ENCODE measurements at places on chromosomes 2 and 18.

DNA sequence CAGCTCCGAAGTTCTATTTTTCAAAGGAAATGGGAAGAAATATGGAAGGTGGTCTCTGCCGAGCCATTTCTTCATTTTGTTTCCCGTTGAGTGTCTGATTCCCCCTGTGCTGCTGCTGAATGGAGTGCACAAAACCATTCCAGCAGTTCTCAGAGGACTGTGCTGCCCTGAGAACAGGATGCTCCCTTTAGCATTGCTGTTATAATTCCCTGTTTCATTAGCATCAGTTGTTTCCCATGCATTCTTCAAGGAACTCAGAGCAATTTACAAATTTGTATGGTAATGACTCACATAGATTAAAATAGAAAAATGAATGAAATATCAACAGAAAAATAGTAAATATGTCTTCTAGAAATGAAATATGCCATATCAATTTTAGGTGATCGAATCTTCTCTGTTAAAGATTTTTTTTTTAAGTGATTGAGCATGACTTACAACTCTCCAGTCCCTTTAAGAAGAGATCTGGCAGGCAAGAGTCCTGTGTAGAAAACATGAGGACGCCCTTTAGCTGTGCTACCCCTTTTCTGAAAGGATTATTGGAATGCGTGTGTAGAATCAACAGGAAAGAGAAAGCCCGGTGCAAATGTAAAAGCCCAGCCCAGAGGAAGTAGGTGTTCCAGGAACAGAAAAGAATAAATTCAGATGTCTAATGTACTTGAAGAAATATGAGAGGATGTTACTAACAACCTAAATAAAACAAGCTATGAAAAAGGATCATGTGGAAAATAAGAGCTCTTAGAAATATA, 118.5 kb downstream of the ATP9B start:
- DNase-seq: no peak

DNA sequence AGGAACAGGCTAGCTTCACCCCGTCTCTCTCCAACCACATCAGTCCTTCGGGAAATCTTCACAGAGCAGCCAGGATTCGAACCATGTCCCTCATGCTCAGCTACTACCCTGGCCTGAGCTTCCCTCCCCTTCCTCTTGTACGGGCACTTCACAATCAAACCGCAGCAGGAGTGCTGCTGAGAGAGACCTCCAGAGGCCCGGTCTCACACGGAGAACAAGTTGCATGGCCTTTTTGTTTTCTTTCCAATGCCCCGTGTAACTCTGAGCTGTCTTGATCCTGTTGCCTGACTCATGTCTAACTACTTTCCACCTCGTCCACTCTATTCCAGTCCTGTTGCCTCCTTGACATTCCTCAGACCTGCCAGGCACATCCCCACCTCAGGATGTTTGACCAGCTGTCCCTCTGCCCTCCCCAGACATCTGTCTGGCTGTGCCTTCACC, 25.4 kb downstream of the FBLN7 start:
- no peak for DNase-seq

- DNase-seq: no peak
Observed at GRCh38 chr2:3386448-3386958, 7.0 kb downstream of the TRAPPC12 start.

GRCh38 chr2:176496761-176497160, 227.5 kb downstream of the MTX2 start:
- DNase-seq: no peak

GRCh38 chr18:46322411-46322891, 218.3 kb downstream of the HAUS1 start:
- peak; percentile 67 for DNase-seq

DNA sequence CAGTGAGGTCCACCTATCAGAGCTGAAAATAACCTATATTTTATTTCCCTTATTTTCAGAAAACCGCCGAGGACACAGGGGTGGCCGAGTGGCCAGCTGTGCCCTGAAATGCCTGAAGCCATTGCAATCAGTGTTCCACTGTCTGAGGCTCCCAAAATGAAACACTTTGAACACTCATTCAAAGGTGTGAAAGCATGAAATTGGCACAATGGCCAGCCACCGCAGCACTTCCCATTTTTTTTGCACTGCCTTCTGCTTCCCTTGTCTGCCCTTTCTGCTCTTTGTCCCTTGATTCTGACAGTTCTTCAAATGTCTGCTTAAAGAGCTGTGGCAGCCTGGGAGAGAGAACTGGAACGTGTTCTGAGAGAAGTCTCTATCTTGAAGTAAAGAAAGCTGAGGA, 1127.5 kb upstream of the CELF4 start:
- no peak for DNase-seq

DNA sequence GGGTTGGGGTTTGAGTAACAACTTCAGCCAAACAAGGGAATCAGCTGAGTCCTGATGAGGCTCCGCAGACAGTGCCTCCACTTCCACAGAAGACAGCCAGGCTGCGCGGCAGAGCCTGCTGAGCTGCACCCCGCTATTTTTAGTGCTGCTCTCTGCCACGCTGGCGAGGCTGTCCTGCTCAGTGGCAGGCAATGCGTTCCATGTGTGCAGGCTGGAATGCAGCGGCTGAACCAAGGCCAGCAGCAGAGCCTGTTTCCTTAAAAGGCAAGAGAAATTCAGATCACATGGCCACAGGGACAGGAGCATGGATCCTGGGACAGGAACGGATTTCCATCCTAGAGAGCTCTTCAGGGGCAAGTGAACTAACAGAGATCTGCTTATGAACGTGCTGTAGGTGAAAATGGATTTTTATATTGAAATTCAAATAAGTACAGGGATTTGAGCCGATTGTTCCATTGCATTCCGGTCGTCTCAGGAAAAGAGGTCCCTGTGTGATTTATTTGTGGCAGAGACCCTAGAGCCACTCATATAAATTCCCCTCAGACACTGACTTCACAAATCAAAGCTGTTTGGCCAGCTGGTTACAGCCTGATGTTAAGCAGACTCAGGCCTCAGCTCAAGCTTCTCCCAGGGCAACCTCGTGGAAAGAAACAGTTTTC, 98.7 kb downstream of the COL6A3 start:
- peak; percentile 39 for DNase-seq

GRCh38 chr2:173584676-173585458, 230.2 kb downstream of the CDCA7 start:
- DNase-seq: no peak

DNA sequence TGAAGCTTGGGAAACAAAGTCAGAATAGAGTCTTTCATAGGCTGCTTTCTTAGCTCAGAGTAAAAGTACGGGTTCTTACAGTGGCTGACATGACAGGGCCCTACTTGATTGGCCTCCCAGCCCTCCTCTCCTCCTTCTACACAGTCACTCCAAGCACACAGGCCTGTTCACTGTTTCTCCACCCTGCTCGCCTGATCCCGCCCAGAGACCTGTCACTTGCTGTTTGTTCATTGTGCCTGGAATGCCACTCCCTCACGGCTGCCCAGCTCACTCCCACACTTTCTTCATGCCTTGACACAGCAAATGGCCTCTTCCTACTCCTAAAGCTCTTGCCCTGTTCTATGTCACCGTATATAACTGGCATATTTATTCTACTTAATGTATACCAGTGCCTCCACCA, 104.8 kb downstream of the MAP4K4 start:
- peak; percentile 62 for DNase-seq

DNA sequence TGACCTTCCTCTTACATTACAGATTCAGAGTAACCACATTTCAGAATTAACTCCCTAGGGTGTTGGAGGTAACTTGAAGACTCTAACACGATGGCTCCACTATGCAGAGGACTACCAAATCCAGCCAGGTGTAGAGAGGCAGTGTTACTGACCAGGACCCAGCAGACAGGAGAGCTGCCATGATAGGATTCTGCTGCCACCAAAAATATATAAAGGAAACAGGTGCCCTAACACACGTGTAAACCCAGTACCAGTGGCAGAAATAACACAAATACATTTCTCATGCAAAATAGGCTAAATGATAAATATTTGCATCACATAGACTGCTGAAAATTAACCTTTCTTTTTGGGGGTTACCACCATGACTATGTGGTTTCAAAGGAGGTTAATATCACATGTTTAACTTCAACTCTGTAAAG, 7.0 kb downstream of the ZBTB14 start:
- DNase-seq: no peak

DNA sequence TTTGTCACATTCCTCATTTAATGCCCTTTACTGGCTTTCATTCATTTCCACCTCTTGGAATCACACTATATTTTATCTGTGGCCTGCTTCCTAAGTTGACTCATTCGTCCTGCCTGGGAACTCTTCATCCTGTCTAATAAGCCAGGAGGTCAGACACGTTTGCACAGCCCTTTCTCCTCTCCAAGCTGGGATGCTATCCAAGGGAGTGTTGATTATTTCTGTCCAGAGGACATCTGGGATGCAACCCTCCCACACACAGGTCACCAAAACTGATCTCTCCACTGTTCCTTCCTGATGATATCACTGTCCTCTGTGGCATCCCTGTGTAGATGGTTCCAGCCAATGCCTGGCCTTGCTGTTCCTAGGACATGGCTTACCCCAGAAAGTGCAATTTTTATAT, 79.8 kb upstream of the NOSTRIN start:
- no peak for DNase-seq

- no peak for DNase-seq
Observed at GRCh38 chr2:117378653-117379052, 435.8 kb upstream of the DDX18 start.

DNA sequence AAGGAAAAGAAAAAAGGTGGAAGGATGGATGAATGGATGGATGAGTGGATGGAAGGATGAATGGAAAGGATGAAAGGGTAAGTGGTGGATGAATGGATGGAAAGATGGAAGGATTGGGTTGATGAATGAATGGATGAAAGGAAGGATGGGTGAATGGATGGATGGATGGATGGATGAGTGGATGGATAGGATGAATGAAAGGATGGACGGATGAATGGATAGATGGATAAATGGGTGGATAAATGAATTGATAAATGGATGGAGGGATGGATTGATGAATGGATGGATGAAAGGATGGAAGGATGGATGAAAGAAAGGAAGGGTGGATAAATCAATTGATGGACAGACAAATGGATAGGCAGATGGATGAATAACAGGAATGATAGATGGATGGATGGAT, 48.2 kb upstream of the OTOF start:
- no peak for DNase-seq

DNA sequence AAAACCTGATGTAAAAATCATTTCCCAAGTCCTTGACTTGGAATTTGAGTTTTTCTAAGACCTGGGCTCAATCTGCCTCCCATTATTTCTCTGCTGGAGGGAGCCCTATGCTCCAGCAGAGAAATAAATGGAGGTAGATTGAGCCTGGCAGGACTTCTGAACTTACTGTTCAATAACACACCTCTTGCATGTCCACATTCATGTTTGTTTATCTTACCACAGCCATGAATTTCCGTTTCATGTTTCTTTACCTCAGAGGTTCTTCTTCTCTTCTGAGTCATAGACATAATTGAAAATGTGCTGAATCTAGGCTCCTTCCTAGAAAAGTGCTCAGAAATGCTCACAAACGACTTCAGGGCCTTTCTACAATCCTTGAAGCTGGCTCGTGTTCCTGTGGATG, 170.8 kb downstream of the PMAIP1 start:
- DNase-seq: no peak

- no peak for DNase-seq
Observed at GRCh38 chr2:16640867-16641266, 24.8 kb downstream of the CYRIA start.

DNA sequence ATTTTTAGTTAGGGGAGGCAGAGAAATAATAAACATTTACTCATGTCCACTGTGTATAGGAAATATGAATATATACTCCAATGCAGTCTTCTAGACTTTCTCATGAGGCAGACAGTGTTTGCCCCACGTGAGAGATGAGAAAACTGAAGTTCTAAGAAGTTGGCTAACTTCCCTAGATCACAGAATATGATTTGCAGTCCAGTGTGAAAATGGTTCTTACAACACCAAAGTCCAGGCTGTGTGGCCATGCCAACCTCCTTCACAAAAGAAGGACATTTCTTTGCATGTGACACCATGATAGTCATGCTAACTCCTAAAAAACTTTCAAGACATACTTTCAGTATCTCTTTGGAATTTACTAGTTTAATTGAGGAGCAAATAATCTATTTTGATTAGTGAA, 143.7 kb downstream of the IRS1 start:
- DNase-seq: no peak

DNA sequence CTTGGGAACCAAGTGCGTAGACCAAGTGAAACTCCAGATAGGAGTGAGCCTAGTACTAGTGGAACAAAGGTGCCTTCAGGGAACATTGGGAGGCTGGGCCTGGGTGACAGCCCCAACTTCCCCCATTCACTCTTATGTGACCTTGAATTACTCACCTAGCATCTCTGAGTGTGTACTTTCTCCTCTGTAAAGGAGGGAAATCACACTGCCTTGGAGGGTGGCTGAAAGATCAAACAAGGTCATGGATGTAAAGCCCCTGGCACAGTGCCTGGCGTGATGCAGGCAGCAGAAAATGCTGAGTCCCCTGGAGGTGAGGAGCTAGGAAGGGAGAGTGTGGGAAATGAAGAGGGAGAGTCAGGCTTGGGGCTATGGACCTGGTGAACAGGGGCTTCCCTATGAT, 45.9 kb downstream of the MARCO start:
- no peak for DNase-seq

GRCh38 chr2:232042911-232043574, 81.5 kb downstream of the DIS3L2 start:
- no peak for DNase-seq

GRCh38 chr2:241070811-241071676, 31.0 kb downstream of the MTERF4 start:
- no peak for DNase-seq

- peak; percentile 89 for DNase-seq
Observed at GRCh38 chr2:66364495-66365333, 70.2 kb upstream of the MEIS1 start.

DNA sequence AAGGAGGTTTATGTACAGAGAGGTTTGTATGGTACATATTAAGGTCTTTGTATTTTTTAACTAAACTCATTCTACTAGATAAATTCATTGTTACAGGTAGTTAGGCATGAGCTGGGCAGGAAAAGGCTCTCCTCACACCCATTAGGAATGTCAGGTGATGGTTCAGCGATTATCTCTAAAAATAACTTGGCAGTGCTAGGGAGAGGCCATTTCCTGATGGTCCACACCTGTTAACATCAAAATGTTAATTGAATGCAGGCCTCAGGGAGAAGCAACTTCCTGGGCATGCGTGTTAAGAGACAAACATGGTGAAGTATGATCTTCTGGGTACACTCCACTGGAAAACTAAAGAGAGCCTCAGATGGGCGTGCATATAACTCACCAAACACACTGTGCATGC, 73.6 kb downstream of the ARL6IP6 start:
- no peak for DNase-seq

DNA sequence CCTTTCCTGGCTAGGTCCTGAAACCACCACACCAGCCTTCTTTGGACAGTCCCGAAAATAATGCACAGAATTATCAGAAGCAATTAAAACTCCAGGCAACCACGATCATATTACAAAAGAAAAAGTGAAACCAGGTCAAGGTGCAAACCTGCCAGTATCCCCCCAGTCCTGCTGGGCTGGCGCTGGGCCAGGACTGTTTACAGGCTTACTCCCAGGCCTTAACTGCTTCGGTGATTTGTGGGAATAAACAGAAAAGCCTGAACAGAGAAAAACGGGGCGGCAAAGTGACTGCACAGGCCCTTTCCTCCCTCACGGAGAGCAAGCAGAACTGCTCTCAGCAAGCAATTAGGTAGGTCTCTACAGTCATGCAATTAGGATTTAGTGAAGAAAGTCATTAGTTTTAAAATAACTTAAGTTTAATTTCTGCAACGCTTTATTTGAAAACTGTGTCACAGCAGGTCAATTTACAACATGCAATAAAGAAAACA, 1.3 kb downstream of the HDAC4 start:
- peak; percentile 49 for DNase-seq

All from SW480 (cell line).